ENCODE measurements at places on chromosomes 7 and 10.
A peak's percentile ranks its signal among the peaks of the same experiment; 100 is the strongest.

GRCh38 chr7:150716368-150716767 lies at the start of gene GIMAP1:
Gene GIMAP1 (plus strand): TSS chr7:150716613. CDS start chr7:150719048, 2,435 bp downstream.
- no peak for DNase-seq

GRCh38 chr7:33727315-33727714 lies 178.0 kb upstream of the BMPER start:
- DNase-seq, result no peak

DNA sequence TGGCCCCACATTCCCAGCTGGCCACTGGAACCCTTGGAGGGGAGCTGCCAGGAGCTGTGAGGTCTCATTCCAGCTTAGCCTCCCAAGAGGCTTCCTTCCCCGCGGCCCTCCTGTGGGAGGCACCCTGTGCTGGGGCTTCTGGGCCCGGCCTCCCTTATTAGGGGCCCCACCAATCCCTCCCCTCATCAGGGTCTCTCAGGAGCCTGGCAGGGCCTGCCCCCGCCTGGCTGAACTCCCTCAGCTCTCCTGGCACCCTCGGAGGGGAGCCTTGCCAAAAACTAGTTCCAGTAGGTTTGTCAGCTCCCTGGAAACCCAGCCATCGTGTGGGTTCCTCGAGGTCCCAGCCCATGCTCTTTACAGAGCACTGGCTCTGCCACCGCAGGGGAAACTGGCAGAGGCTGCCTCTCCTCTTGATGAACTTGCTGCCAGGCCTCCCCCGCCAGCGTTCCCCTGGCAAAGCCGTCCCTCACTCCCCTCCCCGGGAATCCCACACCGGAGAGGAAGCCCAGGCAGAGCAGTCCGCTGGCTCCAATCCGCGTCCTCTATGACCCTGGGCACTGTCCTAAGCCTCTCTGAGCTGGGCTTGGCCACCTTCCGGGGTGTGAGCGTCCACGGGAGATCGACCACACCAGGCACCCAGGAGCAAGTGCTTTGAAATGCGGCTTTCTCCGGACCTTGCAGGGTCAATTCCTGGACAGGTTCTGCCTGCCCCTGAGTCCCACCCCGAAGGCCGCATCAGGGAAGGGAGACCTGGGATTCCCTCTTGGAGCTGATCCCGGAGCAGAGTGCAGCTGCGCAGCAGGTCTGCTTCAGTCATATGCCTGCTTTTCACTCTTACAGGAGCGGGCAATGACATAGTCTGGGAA lies 139.8 kb downstream of the ARHGAP22 start:
- no peak for DNase-seq

GRCh38 chr7:11315666-11316258 lies 342.1 kb downstream of the PHF14 start:
- no peak for DNase-seq

GRCh38 chr10:4343873-4344272 lies 482.1 kb upstream of the AKR1E2 start:
- DNase-seq, result peak; percentile 4

DNA sequence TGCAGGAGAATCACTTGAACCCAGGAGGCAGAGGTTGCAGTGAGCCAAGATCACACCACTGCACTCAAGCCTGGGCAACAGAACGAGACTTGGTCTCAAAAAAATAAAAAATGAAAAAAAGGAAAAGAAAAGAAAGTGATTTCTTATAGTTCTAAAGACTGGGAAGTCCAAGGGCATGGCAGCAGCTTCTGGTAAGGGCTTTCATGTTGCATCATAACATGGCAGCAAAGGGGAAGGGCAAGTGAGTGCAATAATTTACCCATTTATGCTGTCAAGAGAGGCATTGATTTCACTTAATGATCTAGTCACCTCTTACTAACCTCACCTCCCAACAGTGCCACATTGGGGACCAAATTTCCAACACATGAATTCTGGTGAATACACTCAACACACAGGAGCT lies 8.8 kb upstream of the KLRG2 start:
- DNase-seq, result no peak

DNA sequence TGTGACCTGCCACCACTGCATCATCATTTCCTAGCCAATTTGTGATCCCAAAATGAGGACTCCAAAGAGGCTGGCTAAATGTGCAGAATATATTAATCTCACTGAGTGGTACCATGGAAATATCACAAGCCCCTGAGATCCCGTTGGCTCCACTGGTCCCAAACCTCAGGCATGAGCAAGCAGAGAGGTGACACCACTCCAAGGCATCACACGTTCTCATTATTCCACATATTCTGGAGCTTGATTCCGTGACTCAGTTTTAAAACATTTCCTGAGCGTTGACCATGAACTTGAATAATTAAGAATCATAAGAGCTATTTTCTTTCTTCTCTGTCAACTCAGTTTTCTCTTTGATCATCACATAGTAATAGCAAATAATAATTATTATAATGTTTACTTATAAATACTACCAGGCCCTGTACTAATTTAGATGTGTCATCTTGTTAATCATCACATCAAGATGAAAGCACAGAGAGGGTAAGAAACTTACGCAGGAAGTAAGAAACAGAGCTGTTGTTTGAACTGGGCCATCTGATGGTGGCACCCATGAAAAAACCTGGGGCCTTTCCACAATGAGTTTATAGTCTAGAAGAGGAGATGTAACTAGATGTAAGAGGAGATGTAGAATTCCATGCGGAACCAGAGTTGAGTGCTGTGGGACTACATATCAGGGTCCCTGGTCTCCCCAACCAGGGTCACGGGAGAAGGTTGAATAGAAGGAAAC lies 3.5 kb downstream of the APBB1IP start:
- no peak for DNase-seq

- DNase-seq, result peak; percentile 31
Measured at GRCh38 chr7:141697211-141697871, 4.6 kb downstream of the DENND11 start.

- DNase-seq, result peak; percentile 39
Measured at GRCh38 chr7:45143616-45144015, 14.0 kb upstream of the RAMP3 start.
